ENCODE measurements at places on chromosomes 12 and 14. TPM values are rescaled to one million over a fixed set of nuclear protein-coding genes. Genes with fewer than 3 reads are reported as not detected.

The NOP9 gene
- 52.2 TPM for total RNA-seq

The CFAP251 gene
- total RNA-seq = 1.1 TPM

The ADAM21 gene
- not detected for total RNA-seq

The TCL1B gene
- not detected for total RNA-seq

The AEBP2 gene
- total RNA-seq = 59.2 TPM

The CD163 gene
- total RNA-seq = not detected

DNA sequence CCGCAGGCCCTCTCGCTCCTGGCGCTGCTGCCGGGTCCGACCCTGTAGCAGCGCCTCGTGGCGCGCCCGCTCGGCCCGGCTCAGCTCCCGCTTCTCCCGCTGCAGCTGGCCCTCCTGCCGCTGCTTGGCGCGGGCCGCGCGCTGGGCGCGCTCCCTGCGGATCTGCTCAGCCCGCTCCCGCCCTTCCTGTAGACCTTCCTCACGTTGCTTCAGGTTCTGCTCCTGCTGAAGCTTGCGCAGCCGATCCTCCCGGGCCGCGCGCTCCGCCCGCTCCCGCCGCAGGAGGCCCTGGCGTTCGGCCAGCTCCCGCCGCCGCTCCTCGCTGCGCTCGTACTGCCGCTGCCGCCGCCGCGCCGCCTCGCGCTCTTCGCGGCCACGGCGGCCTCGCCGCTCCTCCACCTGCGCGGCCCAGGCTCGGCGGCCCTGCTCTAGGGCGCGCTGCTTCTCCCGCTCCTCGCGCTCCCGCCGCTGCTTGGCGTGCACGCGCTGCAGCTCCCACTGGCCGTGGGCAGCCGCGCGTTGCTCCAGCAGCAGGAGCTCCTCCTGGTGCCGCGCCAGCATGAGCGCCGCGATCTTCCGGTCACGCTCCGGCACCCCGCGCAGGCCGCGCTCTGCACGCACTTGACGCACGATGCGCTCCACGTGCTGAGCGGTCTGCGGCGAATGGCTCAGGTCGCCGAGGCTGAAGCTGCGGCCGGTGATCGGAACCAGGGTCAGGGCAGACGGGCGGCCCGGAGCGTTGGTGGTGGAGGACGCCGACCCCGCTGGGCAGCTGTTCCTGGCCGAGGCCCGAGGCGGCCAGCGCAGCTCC lies 2.4 kb downstream of the CCDC177 start:
- DNase-seq = peak; percentile 69

DNA sequence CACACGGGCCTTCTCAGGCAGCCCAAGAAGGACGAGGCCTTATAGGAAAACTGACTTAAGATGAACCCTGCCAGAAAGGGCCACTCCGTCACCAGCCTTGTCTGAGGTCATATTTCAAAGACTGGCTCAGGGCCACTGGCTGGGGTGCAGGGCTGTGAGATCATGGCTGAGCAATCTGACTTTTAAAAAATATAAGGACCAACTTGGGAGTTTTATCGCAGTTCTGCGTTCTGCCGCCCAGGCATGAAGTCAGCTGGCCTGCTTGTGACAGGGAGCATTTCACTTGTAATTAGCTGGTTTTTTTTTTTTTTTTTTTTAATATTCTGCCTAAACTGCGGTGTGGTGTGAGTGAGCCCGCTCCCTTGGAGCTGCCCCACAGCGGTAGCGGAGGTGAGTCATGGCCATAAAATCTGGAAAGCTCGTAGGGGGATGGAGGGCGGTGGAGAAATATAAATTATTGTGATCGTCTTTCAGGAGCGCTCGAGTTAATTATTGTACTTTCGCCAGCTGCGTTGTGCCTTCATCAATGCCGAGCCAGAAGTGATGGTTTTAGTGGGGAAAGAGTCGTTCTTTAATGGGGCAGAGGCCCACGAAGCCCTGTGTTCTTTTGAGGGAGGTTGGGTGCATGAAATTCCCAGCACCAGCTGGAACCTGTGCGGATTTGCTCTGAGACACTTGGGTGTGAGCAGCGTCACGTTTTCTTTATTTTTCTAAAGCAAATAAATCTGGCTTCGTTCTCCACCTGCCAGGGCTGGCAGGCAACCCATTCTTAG lies 231.9 kb downstream of the C12orf75 start:
- DNase-seq = no peak

DNA sequence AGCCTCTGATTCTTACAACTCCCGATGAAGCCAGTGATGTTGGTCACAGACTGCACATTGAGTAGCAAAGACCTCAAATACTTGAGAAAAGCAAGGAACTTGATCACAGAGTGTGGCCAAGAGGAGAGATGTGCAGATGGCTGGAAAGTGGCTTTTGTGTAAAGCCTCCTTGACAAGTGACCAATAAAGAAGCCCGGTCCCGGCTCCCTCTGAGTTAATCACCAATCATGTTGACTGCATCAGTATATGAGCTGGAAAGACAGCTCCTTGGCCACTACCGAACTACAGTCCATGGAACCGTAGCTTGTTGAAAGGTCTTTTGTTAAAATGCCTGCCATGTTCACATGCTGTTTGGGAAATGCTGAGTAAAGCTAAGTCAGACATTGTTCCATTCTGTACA lies 23.7 kb upstream of the SERPINA6 start:
- DNase-seq = no peak

DNA sequence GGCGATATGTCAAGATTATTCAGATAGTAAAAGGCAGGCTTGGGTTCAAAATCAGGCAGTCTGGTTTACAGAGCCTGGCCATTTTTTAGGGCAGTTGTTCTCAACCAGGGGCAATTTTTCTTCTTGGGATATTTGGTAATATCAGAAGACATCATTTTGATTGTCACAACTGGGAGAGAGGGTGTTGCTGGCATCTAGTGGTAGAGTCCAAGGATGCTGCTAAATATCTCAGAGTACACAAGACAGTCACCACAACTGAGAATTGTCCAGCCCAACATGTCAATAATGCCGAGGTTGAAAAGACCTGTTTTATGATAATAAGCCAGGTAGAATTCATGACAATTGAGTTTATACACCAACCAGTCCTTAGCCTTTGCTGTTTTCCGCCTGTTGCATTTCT lies 733.9 kb downstream of the NRXN3 start:
- no peak for DNase-seq
